K562 (cell line): ENCODE measurements at places on chromosomes 5 and 9. TPM values are rescaled to one million over a fixed set of nuclear protein-coding genes. Genes with fewer than 3 reads are reported as not detected.
A peak's percentile ranks its signal among the peaks of the same experiment; 100 is the strongest.

DNA sequence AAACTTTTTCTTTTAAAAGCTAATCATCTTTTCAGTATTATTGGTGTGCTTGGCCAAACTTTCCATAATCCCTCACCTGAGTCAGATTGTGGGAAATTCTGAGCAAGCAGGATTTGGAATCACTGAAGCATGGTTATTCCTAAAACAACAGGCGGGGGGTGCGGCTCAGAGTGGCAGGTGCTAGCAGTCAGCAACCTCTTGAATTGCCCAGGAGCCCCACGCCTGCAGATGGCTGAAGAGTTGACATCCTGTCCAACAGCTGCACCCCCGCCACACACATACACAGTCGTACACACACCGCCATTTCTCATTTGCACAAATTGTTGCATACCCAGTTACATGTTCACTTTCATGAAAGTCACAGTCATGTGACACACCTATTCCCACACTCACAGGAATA is 96.6 kb downstream of the LHX2 start:
- H3K36me3 ChIP-seq, result no peaks in the 10 kb centered on the region
- peaks cover 10% of the 10 kb centered on the region for H3K27me3 ChIP-seq
- no peak overlapping the region for H3K4me3 ChIP-seq
- H3K4me1 ChIP-seq, result no peaks in the 10 kb centered on the region
- no peak for DNase-seq

ZDHHC11B gene
- total RNA-seq, result 0.16 TPM in 1 of 2 replicates, not detected in the other

DNA sequence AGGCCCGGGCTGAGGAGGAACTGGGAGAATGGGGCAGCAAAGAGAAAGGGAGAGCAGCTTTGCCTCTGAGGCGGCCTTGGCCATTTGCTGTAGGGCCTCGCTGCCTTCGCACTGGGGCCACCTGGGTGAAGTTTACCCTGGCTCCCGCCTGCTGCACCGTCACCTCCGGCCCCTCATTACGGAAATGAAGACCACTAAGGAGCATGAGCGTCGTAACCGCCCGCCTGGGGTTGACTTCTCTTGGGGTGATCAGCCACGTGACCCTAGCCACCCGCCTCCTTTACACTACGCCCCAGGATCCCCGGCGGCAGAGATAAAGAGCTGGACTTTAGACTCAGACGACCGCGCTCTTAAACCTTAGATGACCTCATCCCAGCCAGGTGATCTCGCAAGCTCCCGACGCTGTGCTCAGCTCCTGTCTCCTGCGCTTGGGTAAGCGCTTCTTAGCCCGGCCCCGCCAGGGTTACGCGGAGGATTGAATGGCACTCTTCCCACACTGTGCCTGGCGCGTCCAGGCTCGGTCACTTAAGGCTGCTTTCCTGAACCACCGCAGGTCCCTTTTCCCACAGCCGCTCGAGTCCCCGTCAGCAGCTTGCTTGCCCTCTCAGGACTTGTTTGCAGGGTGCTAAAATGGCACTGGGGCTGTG is 107.9 kb upstream of the LARP1 start:
- DNase-seq, result peak; percentile 74
- peaks cover 29% of the 10 kb centered on the region for H3K4me1 ChIP-seq
- H3K36me3 ChIP-seq, result no peaks in the 10 kb centered on the region
- H3K4me3 ChIP-seq, result peak overlapping the region; percentile 20; the same call in 1 of the 2 replicates

DNA sequence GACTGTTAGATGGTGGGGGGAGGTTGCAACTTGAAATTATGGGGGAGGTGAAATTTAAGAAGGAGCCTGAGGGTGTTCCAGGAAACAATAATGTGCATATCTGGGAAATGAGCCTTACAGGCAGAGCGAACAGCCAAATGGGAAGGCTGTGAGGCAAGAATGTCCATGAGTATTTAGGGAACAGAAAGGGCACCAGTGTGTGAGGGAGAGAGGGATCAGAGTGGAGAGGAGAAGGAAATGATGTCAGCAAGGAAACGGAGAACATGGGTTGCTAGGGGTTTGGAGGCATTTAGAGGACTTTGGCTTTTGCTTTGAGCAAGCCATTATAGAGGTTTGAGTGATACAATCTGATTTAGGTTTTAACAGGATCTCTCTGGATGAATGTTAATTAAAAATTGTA is 285.4 kb downstream of the TLE4 start:
- no peak overlapping the region for H3K27ac ChIP-seq
- no peak overlapping the region for H3K4me3 ChIP-seq
- no peak for DNase-seq
- no peaks in the 10 kb centered on the region for H3K4me1 ChIP-seq
- H3K27me3 ChIP-seq, result no peaks in the 10 kb centered on the region
- H3K36me3 ChIP-seq, result no peaks in the 10 kb centered on the region

C9orf50 gene
- not detected in 2 replicates for total RNA-seq

GRCh38 chr5:66469684-66470083 is 126.5 kb upstream of the MAST4 start:
- no peaks in the 10 kb centered on the region for H3K36me3 ChIP-seq
- no peak overlapping the region for H3K27ac ChIP-seq
- no peak overlapping the region for H3K4me3 ChIP-seq
- H3K27me3 ChIP-seq, result no peaks in the 10 kb centered on the region
- H3K4me1 ChIP-seq, result no peaks in the 10 kb centered on the region

FCN2 gene
- total RNA-seq, result not detected in 2 replicates

ACTBL2 gene
- total RNA-seq, result not detected in 2 replicates

DNA sequence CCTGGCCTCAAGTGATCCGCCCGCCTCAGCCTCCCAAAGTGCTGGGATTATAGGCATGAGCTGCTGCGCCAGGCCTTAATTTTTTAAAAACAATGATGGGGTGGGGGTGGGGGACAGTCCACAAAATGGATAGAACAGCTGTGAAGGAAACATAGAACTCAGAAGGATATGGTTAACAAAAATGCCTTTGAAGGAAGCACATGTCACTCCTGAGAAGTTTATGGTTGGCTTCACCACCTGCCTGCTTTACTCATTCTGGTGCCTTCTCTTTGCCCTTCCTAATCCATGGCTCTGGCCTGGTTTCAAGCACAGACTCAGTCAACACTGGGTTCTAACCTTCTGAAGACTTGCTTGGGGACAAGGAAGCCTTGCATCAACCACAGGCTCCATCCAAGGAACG is 10.3 kb downstream of the BAG1 start:
- H3K4me1 ChIP-seq, result no peaks in the 10 kb centered on the region
- H3K4me3 ChIP-seq, result no peak overlapping the region
- H3K27me3 ChIP-seq, result no peaks in the 10 kb centered on the region
- peaks cover 66% of the 10 kb centered on the region for H3K36me3 ChIP-seq
- no peak overlapping the region for H3K27ac ChIP-seq

RALGPS1 gene
- total RNA-seq, result 1.9 and 2.6 TPM in 2 replicates

DNA sequence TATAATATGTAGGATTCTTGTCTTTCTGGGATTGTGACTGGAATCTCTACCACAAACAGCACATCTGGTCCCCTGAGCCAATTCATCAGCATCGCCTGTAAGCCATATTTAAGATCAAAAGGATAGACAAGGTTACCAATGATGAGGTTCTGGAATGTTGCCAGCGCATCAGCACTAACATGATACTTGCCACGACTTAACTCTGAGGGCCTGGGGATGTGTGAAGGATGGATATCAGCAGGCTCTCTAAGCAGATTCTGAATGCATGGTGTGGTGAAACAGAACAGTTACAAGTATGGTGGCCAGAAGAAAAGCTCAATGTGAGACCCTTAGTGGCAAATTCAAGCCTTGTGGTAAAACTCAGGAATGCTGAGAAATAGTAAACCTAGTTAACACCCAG is 143.0 kb downstream of the XRCC4 start:
- no peaks in the 10 kb centered on the region for H3K27me3 ChIP-seq
- no peaks in the 10 kb centered on the region for H3K4me1 ChIP-seq
- H3K27ac ChIP-seq, result no peak overlapping the region
- no peak overlapping the region for H3K4me3 ChIP-seq

- no peak overlapping the region for H3K27ac ChIP-seq
- peaks cover 3% of the 10 kb centered on the region; the same call in 1 of the 2 replicates for H3K27me3 ChIP-seq
- H3K4me3 ChIP-seq, result no peak overlapping the region
- H3K4me1 ChIP-seq, result no peaks in the 10 kb centered on the region
Measured at GRCh38 chr5:40983781-40984180, 74.5 kb downstream of the C7 start.

DNA sequence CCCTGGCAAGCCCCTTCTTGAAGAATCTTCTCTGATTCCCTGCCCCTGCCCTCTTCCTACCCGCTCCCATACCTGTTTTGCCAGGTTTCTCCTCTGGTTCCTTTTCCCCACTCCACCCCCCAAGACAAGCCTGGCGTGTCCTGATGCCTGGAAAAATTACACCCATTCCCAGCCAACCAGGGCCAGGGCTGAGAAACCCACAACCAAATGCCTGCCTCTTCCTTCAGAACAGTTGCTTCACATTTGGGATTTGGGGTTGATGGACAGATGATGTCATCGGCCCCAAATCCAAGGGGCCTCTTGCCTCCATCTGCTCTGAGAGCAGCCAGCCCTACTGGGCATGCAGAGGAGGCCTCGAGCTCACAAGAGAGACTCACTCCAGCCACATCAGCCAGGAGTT is 8.8 kb upstream of the NEK6 start:
- no peak overlapping the region for H3K27ac ChIP-seq
- DNase-seq, result no peak
- H3K4me1 ChIP-seq, result no peaks in the 10 kb centered on the region
- H3K27me3 ChIP-seq, result peaks cover 17% of the 10 kb centered on the region
- no peaks in the 10 kb centered on the region for H3K36me3 ChIP-seq
- no peak overlapping the region for H3K4me3 ChIP-seq

DNA sequence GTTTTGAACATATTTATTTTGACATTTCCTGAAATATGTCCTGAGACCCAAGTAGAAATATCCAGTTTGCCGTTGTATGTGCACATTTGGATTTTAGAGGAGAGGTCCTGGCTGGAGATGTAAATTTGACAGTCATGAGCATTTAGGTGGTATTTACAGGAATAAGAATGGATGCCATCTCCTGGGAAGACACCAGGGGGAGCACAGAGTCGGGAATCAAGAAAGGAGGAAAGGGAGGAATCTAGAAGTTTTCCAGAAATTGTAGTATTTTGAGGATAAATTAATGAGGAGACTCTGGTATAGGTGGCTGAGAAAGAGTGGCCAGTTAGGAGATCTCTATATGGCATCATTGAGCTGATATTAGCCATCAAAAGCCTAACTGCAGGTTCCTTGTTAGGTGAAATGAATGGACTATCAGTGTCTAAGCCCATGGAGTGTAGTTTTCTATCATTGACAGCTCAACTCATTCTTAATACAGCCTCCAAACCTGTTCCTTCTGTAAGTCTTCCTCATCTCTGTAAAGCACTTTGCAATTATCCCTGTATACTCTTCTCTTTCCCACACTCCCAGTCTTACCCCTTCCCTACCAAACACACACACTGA is 7.2 kb downstream of the GAPT start:
- H3K27me3 ChIP-seq, result no peaks in the 10 kb centered on the region
- H3K36me3 ChIP-seq, result no peaks in the 10 kb centered on the region
- H3K4me1 ChIP-seq, result no peaks in the 10 kb centered on the region
- no peak overlapping the region for H3K4me3 ChIP-seq
- no peak overlapping the region for H3K27ac ChIP-seq

- no peaks in the 10 kb centered on the region for H3K4me1 ChIP-seq
- no peaks in the 10 kb centered on the region for H3K36me3 ChIP-seq
- peaks cover 100% of the 10 kb centered on the region for H3K27me3 ChIP-seq
- H3K27ac ChIP-seq, result no peak overlapping the region
- DNase-seq, result no peak
Measured at GRCh38 chr5:178385496-178385890, 152.9 kb upstream of the PHYKPL start.

DNA sequence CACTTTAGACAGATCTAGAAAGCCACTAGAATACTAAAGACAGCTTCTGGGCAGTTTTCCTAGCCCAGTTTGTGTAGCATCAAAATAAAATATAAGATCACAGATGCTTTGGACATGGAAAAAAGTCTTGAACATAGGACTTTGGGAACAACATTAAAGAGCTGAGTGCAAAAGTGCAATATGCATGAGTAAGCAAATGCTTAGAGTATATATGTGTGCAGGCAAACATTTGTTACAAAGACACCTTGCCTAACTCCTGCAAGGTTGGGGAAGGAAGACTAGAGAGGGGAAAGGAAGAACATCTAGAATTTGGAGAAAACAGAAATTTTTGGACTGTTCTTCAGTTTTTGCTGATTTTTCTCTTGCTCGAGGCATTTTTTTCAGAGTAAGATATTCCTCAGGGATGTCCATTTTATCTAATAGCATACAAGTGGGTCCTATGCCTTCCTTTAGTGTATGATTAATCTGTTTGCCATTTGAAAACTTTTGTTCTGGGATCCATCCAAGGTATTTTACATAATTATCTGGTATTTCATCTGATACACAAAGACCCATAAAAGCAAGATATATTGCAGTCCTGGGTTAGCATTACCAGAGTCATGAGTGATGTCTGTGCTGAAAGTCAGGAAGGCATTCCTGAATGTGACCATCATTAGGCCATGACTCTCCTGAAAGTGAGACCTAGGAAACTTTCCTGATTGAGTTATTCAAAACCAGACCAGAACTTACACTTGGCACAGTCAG is 142.0 kb upstream of the RGMB start:
- DNase-seq, result no peak
- no peak overlapping the region for H3K27ac ChIP-seq
- no peaks in the 10 kb centered on the region for H3K27me3 ChIP-seq
- no peaks in the 10 kb centered on the region for H3K36me3 ChIP-seq
- no peak overlapping the region for H3K4me3 ChIP-seq

GRCh38 chr5:115627295-115627865 is 1.5 kb upstream of the TMED7 start:
- no peak for DNase-seq
- peaks cover 18% of the 10 kb centered on the region for H3K36me3 ChIP-seq
- peaks cover 8% of the 10 kb centered on the region; the same call in 2 of the 3 replicates for H3K4me1 ChIP-seq
- H3K4me3 ChIP-seq, result no peak overlapping the region
- H3K27me3 ChIP-seq, result no peaks in the 10 kb centered on the region

C6 gene
- total RNA-seq, result 0.09 and 0.51 TPM in 2 replicates

CDX1 gene
- 0.16 TPM in 1 of 2 replicates, not detected in the other for total RNA-seq

- H3K27me3 ChIP-seq, result no peaks in the 10 kb centered on the region
- H3K4me1 ChIP-seq, result no peaks in the 10 kb centered on the region
- H3K27ac ChIP-seq, result no peak overlapping the region
- DNase-seq, result no peak
Measured at GRCh38 chr5:116281309-116281708, 196.5 kb downstream of the COMMD10 start.
